ENCODE measurements at places on chromosomes 1 and 21. TPM values are rescaled to one million over a fixed set of nuclear protein-coding genes. Genes with fewer than 3 reads are reported as not detected.

- peaks cover 7% of the 10 kb centered on the region for H3K36me3 ChIP-seq
- H3K4me1 ChIP-seq: peaks cover 26% of the 10 kb centered on the region
- peak overlapping the region; percentile 65 for H3K27ac ChIP-seq
- H3K27me3 ChIP-seq: no peaks in the 10 kb centered on the region
- H3K4me3 ChIP-seq: peak overlapping the region; percentile 94
Measured at GRCh38 chr1:111618961-111619634, 491 bp upstream of the RAP1A start.

- no peak overlapping the region for H3K27ac ChIP-seq
- H3K36me3 ChIP-seq: no peaks in the 10 kb centered on the region
- peak; percentile 22 for DNase-seq
- peaks cover 2% of the 10 kb centered on the region for H3K27me3 ChIP-seq
- H3K4me1 ChIP-seq: no peaks in the 10 kb centered on the region
Measured at GRCh38 chr21:33870768-33871167, 44.8 kb downstream of the ATP5PO start.

Gene RLF
- 8.8 TPM for total RNA-seq

- no peak overlapping the region for H3K4me3 ChIP-seq
- H3K4me1 ChIP-seq: peaks cover 6% of the 10 kb centered on the region
- DNase-seq: no peak
- H3K36me3 ChIP-seq: peaks cover 34% of the 10 kb centered on the region
- no peak overlapping the region for H3K27ac ChIP-seq
Measured at GRCh38 chr1:53031732-53032131, 30.3 kb upstream of the PODN start.

DNA sequence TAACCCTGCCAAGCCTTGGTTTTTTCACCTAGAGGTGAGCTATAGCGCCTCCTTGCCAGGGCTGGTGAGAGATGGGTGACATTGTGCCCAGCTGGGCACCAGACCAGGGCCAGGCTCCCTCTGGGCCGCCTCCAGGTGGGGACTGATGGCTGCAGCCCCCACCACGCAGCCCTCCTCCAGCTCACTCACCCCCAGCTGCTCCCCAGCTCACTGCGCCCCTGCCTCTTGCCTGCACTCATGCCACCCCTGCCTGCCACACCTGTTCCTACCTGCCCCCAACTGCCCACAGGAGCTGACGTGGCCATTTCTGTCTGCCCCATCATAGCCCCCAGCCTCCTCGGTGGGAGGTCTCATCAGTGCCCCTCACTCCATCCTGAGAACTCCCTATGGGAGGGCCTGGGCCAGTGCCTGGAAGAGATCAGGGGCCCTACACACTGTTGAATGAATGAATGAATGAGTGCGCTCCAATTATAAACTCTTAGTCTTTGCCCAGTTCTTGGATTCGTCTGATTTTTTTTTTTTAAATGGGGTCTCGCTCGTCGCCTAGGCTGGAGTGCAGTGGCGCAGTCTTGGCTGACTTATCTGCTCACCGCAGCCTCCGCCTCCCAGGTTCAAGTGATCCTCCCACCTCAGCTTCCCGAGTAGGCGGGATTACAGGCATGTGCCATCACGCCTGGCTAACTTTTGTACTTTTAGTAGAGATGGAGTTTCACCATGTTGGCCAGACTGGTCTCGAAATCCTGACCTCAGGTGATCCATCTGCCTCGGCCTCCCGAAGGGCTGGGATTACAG is 26.4 kb upstream of the VPS13D start:
- DNase-seq: no peak
- no peaks in the 10 kb centered on the region for H3K27me3 ChIP-seq
- H3K4me3 ChIP-seq: no peak overlapping the region
- H3K4me1 ChIP-seq: no peaks in the 10 kb centered on the region
- H3K27ac ChIP-seq: no peak overlapping the region

Gene FCRLB
- 1.3 TPM for total RNA-seq

Gene FNDC5
- total RNA-seq: not detected

Gene LCA5L
- 2.8 TPM for total RNA-seq

- no peak for DNase-seq
- H3K27ac ChIP-seq: no peak overlapping the region
- no peak overlapping the region for H3K4me3 ChIP-seq
- no peaks in the 10 kb centered on the region for H3K4me1 ChIP-seq
Measured at GRCh38 chr1:14944471-14944985, 209.0 kb upstream of the TMEM51 start.

- H3K27ac ChIP-seq: no peak overlapping the region
- H3K4me3 ChIP-seq: no peak overlapping the region
- peaks cover 7% of the 10 kb centered on the region for H3K4me1 ChIP-seq
- no peak for DNase-seq
- H3K36me3 ChIP-seq: peaks cover 15% of the 10 kb centered on the region
Measured at GRCh38 chr21:33293136-33293535, 27.0 kb downstream of the IL10RB start.

- H3K4me3 ChIP-seq: no peak overlapping the region
- H3K27me3 ChIP-seq: no peaks in the 10 kb centered on the region
- no peaks in the 10 kb centered on the region for H3K36me3 ChIP-seq
- H3K27ac ChIP-seq: no peak overlapping the region
- no peaks in the 10 kb centered on the region for H3K4me1 ChIP-seq
Measured at GRCh38 chr1:242738702-242739645, 214.5 kb upstream of the PLD5 start.

Gene HRNR
- not detected for total RNA-seq

DNA sequence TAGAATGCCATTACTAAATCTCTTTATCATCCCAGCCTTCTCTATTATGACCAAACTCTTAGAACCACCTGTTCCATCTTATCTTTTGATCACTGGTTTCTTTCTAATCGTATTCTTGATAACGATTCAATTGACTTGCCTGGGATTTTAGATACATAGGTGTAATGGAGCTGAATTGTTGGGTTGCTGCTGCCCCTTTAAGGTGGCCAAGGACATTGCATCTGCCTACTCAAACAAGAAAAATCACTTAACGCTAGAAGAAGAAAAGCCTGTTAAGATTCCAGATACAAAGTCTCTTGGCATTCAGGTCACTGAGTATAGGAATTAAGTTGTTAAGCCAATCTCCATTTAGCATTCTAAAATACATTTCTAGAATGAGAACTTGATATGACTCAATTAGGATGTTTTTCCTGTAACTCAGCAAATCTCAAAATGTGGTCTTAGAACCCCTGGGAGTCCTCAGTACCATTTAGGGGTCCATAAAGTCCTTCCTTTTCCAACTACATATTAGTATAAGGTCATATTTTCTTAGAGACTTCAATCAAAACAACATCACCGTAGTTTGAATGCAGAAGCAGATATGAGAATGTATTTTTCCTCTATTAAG is 12.4 kb downstream of the NEXN start:
- peaks cover 17% of the 10 kb centered on the region for H3K4me1 ChIP-seq
- H3K36me3 ChIP-seq: no peaks in the 10 kb centered on the region
- H3K27me3 ChIP-seq: no peaks in the 10 kb centered on the region
- no peak overlapping the region for H3K4me3 ChIP-seq

Gene CACNA1S
- not detected for total RNA-seq

Gene IGFN1
- 0.05 TPM for total RNA-seq

GRCh38 chr1:226736908-226737818 is 1.9 kb downstream of the ITPKB start:
- peak overlapping the region; percentile 33 for H3K27ac ChIP-seq
- peaks cover 28% of the 10 kb centered on the region for H3K4me1 ChIP-seq
- no peaks in the 10 kb centered on the region for H3K36me3 ChIP-seq
- no peak for DNase-seq
- peak overlapping the region; percentile 82 for H3K4me3 ChIP-seq

DNA sequence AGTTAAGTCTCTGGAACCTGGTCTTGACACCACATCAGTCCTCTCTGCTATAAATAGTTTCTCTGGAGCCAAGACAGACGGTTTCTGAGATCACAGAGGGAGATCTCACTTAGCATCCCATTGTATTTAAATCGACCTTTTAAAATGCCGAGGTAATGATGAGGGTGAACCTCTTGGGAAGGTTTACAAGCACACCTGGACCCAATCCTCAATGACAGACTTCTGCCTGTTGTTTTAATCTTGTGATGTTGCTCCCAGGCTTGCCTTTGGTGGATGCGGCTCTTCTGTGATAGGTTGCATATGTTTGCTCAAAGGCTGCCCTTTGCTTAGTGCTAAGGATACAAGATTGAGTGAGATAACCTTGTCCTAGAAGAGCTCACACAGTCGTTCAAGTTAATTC is 104.6 kb upstream of the L1TD1 start:
- no peak for DNase-seq
- H3K4me1 ChIP-seq: no peaks in the 10 kb centered on the region
- H3K27ac ChIP-seq: no peak overlapping the region
- peaks cover 32% of the 10 kb centered on the region for H3K36me3 ChIP-seq
- H3K27me3 ChIP-seq: no peaks in the 10 kb centered on the region
- H3K4me3 ChIP-seq: no peak overlapping the region

Gene CCDC24
- 4.8 TPM for total RNA-seq

- no peak overlapping the region for H3K27ac ChIP-seq
- no peak overlapping the region for H3K4me3 ChIP-seq
- no peaks in the 10 kb centered on the region for H3K36me3 ChIP-seq
- no peak for DNase-seq
Measured at GRCh38 chr1:228998179-228998578, 262.9 kb downstream of the RHOU start.

DNA sequence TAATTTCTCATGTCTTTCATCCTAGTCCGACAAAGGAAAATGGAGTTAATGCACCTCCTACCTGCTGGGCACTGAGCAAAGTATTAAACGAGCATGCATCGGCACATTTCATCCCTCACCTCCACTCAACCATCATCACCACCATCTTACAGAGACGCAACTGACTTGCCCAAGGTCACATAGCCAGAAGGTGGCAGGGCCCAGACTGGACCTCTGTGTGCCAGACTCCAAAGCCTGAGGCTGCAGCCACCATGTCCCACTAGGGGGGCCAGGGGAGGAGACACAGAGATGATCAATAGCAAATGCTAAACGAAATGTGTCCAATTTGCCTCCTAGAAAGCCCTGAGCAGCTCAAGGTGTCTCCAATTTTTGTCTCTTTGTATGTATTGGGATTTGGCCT is 163.7 kb upstream of the EDN2 start:
- H3K36me3 ChIP-seq: peaks cover 2% of the 10 kb centered on the region
- H3K4me1 ChIP-seq: peaks cover 5% of the 10 kb centered on the region
- H3K27ac ChIP-seq: no peak overlapping the region

DNA sequence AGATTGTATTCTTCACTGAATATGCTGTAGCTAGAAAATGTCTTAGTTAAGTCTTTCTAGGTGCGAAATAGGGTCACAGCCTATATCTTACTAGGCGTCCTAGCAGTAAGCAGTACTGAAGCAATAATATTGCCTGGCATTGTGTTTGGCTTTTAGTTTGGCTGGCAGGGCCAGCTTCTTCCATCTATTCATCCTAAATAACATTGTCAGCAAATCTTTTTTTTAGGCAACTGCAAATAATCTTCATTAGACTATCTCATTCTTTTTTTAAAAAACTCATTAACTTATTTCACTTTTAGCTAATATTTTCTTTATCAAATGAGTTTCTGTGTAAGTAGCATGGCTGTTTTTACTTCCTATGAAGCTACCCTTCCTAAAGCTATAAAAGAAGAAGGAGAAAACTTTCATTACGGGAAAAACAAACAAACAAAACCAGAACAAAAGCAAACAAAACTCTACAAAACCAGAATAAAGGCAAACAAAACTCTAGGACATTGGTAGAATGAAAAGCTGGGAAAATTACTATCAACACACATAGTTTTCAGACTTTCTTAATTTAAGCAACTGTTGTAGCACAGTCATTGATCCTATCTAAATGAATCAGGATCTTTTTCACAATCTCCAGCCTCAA is 506.0 kb downstream of the DPYD start:
- no peak overlapping the region for H3K4me3 ChIP-seq
- no peak overlapping the region for H3K27ac ChIP-seq
- DNase-seq: no peak
- no peaks in the 10 kb centered on the region for H3K27me3 ChIP-seq
- H3K36me3 ChIP-seq: peaks cover 2% of the 10 kb centered on the region

DNA sequence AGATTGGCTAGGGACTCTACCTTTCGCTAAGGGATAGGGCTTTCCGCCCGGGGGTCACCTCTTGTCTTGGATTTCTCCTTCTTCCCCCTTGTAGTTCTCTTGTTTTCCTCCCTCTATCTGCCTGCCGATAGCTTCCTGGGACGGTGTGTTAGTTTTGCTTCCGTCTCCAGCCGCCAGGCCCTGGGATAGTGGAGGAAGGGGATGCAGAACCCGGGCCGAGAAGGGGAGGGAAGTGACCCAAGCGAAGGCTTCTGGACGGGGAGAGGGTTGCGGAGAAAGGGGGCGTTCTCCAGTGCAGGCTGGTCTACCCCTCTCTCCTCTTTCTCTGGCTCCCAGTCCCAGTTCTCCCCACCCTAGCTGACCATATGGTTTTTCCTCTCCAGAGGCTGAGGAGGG is 871 bp downstream of the TUFT1 start:
- peaks cover 37% of the 10 kb centered on the region for H3K36me3 ChIP-seq
- DNase-seq: peak; percentile 41
- H3K4me1 ChIP-seq: peaks cover 69% of the 10 kb centered on the region
- H3K27ac ChIP-seq: peak overlapping the region; percentile 98

DNA sequence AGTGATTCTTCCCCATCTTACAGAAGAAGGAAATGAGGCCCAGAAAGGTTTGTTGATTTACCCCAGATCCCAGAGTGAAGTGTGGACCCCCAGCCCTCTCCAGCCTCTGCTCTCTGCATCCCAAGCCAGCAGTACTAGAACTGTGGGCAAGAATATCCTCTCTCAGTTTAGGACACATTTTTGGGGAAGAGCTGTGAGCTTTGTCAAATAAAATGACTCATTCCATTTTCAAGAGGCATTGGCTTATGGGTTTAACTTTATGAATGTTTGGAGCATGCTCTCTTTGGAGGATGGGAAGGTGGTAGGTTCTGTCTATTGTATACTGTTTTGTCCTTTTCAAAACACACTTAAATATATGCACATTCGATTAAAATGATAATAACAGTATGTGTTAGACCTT is 70.6 kb upstream of the CNTN2 start:
- peaks cover 8% of the 10 kb centered on the region for H3K4me1 ChIP-seq
- peaks cover 73% of the 10 kb centered on the region for H3K27me3 ChIP-seq
- no peaks in the 10 kb centered on the region for H3K36me3 ChIP-seq

- peak; percentile 74 for DNase-seq
Measured at GRCh38 chr1:160997323-160998038, 23.5 kb downstream of the F11R start.

- peaks cover 92% of the 10 kb centered on the region for H3K36me3 ChIP-seq
- H3K27ac ChIP-seq: no peak overlapping the region
- H3K27me3 ChIP-seq: no peaks in the 10 kb centered on the region
- no peak overlapping the region for H3K4me3 ChIP-seq
- DNase-seq: no peak
- H3K4me1 ChIP-seq: no peaks in the 10 kb centered on the region
Measured at GRCh38 chr1:32380057-32380456, 14.2 kb downstream of the BSDC1 start.

DNA sequence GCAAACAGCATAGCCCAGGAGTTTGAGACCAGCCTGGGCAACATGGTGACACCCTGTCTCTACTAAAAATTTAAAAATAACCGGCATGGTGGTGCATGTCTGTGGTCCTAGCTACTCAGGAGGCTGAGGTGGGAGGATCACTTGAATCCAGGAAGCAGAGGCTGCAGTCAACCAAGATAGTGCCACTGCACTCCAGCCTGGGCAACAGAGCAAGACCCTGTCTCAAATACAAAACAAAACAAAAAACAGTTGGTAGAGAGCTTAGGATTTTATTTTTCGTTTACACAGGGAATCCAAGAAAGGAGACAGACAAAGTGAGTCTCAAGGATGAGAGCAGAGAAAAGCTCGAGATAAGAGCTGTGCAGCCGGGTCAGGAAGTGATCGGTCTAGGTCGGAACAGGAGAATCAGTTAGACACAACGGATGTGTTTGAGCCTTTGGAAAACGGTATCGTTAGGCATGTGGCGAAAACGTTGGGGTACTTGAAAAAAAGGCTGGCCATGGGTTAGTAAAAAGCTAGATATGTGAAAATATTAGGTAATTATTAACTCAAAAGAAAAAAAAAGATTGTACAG is 1.7 kb upstream of the MIB2 start:
- peak overlapping the region; percentile 94 for H3K4me3 ChIP-seq
- H3K27ac ChIP-seq: no peak overlapping the region
- no peaks in the 10 kb centered on the region for H3K36me3 ChIP-seq
- H3K4me1 ChIP-seq: peaks cover 15% of the 10 kb centered on the region
